GM12891 (cell line): ENCODE measurements at places on chromosomes 4 and X.

DNA sequence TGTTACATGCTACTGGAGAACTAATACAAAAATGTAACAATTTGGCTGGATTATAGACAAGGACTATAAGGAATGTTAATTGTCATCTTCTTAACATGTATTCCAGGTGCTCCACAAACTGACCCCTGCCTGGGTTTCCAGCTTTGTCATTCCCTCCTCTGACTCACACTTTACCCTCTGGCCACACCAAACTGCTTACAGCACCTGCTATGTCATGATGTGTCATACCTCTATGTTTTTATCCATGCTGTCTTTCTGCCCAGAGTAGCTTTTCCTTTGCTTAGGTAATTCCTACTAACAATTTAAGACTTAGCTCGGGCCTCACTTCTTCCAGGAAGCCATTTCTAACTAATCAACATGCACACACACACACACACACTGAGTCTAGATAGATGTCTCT is 14.0 kb upstream of the SHROOM4 start:
- no peak for DNase-seq

- DNase-seq = no peak
Observed at GRCh38 chrX:16167181-16167580, at the start of gene MAGEB17. Gene MAGEB17, plus strand, starts transcription at chrX:16167481. Its CDS starts 2,902 bp downstream, at chrX:16170383.

DNA sequence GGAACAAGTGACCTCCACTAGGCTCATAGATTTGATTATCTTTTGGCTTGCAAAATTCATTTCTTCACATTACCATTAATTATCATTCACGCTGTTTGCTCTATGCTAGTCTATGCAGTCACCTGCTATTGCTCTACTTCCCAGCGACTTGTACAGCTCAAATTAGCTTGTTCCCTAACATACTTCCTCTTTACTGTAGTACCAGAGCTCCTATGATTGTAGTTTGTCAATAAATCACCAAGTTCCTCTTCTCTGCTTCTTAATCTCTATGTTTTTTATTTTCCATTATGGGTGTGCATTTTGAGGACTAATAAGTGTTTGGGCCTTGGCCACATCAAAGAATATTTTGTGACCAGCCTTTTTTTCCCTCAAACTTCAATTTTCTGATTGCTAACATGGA is 6.2 kb upstream of the GSPT2 start:
- DNase-seq = no peak

DNA sequence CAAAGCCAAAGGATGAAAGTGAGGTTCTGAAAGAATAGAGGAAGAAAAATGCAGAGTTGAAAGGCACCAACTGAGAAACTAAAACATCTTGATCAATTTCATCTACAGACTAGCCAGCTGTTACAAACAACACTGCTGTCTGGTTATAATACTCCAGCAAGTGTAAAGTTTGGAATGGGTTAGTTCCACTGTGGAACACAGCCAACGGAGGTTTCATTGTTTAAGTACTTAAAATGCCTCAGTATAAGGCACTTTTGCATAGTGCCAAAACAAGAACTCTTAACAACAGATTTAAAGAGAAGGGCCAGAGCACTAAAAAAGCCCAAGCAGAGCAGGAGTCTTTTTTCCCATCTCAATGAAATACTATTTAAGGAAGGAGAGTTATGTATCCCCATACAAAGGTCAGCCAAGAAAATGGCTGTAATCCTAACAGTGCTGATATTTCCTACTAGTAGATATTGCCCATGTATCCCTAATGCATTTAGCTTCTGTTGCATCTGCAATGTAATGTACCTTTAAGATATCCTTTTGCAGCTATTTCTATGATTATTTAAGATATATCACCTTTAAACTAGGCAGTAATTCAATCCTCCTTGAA is 16.5 kb downstream of the ACSL4 start:
- no peak for DNase-seq

DNA sequence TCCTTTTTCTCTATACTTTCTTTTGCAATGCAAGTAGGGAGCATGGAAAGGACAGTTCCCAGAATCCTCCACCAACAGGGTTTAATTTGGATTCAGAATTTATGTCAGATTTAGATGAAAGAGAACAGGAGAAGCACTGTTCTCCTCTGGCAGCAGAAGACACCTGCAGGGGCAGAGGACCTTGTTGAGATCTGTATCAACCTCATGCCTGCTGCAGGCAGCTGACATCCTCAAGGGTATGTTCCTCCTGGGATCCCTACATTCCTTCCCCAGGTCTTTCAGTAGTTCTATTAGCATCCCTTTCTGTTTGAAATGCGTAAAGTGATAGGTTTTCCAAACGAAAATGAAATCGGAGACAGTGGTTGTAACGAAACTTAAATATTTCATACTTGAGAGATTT is 10.6 kb upstream of the GUCY1A1 start:
- DNase-seq = no peak

GRCh38 chr4:47106561-47106960 is 75.2 kb downstream of the GABRB1 start:
- DNase-seq = no peak

GRCh38 chr4:82802911-82803310 is 4.3 kb upstream of the SCD5 start:
- no peak for DNase-seq

GRCh38 chr4:7432531-7433375 is 2.0 kb downstream of the PSAPL1 start:
- no peak for DNase-seq

- DNase-seq = no peak
Observed at GRCh38 chrX:152204919-152205318, 66.5 kb upstream of the MAGEA10 start.

GRCh38 chrX:18945483-18945882 is 38.4 kb downstream of the PHKA2 start:
- no peak for DNase-seq

- DNase-seq = no peak
Observed at GRCh38 chr4:90142081-90142480, 14.9 kb downstream of the CCSER1 start.

DNA sequence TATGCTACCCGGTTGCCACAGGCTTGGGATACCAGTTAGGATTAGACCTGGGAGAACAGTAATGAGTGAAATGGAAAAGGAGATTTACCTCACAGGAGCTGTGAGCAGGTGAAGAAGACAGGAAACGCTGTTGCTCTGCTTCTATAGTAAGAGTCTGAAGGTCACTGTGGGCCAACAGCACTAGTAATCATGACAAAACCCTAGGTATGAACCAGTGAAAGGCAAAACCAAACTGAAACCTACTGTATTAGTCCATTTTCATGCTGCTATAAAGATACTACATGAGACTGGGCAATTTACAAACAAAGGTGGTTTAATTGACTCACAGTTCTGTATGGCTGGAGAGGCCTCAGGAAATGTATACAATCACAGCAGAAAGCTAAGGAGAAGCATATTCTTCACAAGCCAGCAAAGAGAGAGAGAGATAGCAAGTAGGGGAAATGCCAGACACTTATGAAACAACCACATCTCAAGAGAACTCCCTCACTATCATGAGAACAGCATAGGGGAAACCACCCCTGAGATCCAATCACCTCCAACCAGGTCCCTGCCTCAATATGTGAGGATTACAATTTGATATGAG is 736.7 kb upstream of the INTU start:
- DNase-seq = no peak

DNA sequence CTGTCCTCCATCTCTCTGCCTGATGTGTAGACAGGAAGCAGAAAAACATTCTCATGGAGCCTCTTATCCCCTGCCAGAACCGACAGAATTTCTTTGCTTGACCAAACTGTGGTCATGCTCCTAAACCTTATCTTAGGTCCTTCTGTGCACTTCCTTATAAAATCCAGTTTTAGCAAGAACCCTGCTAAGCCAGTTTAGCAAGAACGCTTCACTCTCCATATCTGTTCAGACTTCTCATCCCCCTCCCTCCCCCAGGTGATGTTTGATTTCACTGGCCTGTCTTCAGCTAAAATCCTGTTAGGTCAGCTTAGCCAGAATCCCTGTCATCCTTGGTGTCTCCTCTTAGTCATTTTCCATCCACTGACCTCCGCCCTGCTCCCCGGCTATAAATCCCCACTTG is 1130.9 kb upstream of the PRKX start:
- DNase-seq = no peak

GRCh38 chrX:112698946-112699345 is 19.2 kb upstream of the LHFPL1 start:
- DNase-seq = no peak

DNA sequence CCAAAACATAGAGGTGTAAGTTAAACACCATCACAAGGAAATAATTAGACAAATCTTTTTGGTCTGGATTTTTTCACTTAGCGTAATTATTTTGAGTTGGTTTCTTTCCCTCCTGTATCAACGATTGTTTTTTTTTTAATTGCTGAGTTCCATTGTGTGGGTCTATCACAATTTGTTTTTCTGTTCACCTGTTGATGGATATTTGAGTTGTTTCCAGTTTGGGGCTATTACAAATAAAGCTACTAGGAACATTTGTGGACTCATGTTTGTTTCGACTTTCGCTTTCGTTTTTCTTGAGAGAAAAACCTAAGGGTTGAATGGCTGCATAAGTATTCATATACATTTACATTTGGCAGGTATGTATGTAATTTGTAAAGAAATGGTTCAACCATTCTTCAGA is 20.4 kb upstream of the FBXW7 start:
- DNase-seq = no peak

- no peak for DNase-seq
Observed at GRCh38 chrX:10603612-10604011, 16.8 kb downstream of the MID1 start.

DNA sequence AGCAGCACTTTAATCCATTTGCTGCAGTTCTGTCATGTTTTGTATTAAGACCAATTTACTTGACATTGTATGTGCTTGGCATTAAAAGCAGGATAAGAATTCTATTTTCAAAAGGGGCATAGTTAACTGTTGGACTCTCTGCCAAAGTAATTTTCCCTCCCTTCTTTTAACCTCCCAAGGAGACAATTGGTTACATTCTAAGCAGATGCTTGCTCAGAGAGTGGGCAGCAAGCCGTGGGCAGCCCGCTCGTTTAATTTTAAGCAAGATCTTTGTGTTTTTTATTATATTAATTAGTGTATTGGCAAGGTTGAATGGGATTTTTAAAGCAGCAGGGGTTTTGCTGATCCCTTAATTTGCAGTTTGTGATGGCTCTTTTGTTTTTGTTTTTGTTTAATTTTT is 37.1 kb upstream of the KLHL8 start:
- DNase-seq = no peak
